Stimulated activated CD8-positive, alpha-beta memory T cell treated with anti-CD3 and anti-CD28 coated beads, Interleukin-15, amount 100 ng/mL, for 4 hours (primary cell): ENCODE measurements at places on chromosomes 2 and 18.
A peak's percentile ranks its signal among the peaks of the same experiment; 100 is the strongest.

DNA sequence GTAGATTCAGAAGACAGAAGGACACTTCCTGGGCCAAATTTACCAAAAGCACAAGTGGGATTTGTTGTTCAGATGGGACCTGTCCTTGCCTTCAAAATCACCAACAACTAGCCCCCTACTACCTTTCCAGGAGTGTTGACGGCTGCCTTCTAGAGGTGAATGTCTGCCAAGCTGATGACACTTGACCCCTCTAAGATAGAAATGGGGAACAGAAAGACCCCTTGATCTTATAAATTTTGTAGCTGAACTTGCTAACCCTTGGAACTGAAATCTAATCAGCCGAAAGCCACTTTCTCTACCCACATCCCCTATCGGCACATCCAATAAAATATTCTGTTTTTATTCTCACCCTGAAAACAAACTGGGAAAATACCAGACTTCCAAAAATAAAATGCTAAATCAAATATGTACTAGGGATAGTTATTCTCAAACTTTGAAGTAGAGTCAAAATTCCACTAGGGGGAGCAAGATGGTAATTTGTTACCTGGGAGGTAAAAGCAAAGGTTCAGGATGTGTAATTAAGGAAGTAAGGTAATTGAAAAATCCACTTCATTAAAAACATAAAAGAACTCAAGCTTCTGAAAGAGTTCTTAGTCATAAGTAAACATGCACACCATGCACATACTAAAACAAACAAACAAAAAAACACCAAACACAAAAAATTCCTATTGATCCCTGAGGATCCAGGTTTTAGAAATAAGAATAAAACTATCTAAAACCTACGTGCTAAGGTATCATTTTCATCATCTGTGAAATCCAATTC, 119.2 kb downstream of the ANKRD44 start:
- no peak for DNase-seq

- no peak for DNase-seq
Measured at GRCh38 chr2:170362313-170362870, 184.4 kb downstream of the MYO3B start.

DNA sequence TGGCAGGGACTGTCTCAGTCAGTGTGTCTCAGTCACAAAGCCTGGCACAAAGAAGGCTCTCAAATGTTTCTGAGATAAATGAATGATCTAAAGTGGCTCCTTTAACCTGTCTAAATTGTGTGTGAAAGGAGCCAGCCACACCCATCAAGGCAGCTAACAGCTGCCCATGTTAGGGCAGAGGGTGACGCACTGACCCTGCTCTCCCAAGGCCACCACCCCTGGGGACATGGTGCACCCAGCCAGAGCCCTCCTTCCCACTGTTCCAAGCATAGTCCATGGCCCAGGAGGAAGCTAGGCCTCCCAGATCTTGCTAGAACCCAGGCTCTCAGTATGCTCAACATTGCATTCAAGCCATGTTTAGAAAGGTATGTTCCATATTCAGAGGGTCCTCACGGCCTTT, 100.3 kb downstream of the KLHL29 start:
- no peak for DNase-seq

DNA sequence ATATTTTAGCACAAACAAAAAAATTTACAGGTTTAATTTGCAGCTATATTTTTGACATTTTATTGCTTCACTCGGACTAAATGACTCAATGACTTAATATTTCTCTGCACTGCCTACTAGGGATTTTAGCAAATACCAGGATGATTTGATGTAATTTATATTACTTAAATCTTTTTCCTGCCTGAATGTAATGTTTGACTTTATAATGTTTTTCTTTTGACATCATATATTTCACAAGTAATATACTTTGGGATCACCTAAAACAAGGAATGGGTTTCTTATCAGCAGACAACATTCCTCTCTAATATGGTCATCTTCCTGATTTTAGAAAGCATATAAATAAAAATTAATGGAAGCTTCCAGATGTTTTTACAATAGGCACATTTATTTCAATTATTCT, 253.2 kb upstream of the EPC2 start:
- DNase-seq, result no peak

DNA sequence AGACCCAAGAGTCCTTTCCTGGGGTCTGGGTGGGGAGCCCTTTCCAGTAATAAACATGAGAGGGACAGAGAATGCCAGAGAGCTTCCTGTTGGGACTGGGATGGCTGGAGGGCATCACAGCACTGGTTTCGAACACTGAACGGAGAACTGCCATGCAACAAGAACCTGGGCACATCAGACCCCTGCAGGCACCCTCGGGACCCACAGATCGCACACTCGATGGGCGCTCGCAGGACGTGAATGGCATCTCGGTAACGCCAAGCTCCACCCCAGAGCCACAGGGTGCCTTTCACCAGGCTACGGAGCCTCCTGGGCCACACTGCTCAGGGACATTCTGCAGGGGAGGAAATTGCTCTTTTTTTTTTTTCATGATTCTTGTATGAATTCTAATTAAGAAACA, 25.1 kb downstream of the SLC66A2 start:
- DNase-seq, result no peak

DNA sequence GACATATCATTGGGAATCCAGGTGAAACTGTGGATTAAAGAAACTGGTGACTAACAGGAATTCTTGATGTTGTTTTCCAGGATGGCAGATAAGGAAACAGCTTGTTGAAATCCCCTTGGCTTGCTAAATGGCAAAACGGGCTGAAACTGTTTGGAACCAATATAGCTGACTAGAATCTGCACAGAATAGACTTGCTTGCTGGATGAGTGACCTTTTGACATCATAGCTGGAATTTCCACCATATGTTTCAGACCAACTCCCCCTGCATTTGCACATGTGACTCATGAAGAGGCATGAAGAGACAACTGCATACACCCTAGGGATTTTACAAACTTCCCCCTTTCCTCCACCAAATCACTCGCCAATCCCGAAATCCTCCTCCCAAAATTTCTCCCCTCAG, 87.7 kb upstream of the LYPD1 start:
- no peak for DNase-seq

- no peak for DNase-seq
Measured at GRCh38 chr2:27407798-27408491, 1.4 kb downstream of the PPM1G start.

DNA sequence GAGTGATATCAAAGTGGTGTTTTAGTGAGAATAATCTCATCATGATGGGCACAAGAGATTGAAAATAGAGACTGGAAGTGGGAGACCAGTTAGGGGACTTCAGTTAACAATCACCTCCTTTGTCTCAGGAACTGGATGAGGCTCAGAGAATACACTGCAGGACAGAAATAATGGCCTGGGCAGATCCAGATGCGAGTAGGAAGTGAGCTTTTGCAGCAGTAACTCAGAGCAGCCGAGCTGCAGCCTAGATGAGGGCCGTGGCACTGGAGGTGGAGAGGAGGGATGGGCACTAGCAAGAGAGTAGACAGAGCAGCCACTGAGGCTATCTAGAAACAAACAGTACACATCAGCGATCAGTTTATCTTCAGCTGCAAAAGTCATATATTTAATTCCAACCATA, 48.6 kb downstream of the CYB5A start:
- no peak for DNase-seq

GRCh38 chr2:54909001-54909400, 141.2 kb downstream of the RTN4 start:
- DNase-seq, result no peak

DNA sequence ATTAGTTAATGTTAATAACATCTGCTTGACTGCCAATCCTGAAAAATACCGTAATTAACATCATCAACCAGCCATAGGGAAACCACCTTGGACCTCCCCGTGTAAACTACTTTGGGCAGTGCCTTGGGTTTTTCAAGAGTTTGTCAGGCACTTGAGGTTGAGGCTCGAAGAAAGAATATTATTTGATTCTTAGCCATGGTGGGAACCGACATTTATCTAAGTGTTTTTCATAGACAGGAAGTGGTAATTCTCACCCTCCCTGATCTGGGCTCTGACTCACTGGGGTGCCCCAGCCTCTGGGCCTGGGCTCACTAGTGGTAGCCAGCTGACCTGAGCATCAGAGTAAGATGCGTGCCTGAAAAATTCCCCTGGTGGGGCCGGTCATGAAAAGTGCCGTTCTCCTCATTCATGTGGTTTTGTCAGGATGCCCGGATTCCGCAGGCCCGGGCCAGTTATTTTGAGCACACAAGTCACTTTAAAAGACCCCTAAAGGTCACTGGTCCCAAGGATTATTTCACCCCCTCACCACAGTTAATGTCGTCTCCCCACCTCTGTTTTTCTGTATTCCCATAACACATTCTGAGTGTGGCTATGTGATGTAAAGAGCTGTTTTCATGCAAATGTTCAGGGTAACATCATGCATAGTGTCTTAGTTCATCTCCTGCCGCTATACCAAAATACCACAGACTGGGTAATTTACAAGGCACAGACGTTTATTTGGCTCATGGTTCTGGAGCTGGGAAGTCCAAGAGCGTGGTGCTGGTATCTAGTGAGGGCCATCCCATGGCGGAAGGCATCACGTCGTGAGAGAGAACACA, 21.6 kb upstream of the SPATA3 start:
- DNase-seq, result peak; percentile 66

DNA sequence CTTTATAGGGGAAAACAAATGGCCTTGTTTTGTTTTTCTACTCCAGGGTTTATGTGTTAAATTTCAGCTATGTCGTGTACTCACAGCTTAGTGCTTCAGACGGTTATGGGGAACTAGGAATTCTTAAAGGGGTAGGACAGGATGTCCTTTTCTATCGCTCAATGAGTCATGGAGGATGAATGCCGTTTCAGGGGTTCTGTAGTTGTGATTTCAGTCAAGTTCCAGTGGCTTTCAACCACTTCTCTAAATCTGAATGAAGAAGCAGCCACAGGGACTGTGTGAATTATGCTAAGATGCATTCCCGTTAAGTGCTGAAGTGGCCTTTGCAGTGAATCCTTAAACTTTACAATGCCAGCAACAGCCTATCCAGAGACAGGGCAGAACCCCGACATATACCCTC, 1231.7 kb upstream of the ZEB2 start:
- no peak for DNase-seq

DNA sequence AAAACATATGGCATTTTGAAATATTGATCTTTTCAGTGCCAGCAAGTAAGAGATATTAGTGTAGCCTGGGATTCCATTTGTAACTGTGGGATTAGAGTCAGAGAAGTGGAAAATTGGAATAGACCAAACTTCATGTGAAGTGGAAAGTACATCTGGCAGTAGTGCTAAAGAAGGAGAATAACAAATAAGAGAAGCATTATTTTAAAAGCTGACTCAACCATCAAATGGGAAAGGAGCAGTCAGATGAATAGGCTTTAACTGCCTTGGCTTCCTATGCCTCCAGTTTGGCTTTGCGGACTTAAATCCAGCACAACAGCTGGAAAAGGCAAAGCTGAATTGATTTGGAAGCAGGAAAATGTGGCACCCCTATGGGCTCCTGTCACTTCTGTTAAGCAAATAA, 623.1 kb downstream of the TSN start:
- no peak for DNase-seq

GRCh38 chr2:191049728-191050639, 36.0 kb upstream of the STAT1 start:
- DNase-seq, result no peak

DNA sequence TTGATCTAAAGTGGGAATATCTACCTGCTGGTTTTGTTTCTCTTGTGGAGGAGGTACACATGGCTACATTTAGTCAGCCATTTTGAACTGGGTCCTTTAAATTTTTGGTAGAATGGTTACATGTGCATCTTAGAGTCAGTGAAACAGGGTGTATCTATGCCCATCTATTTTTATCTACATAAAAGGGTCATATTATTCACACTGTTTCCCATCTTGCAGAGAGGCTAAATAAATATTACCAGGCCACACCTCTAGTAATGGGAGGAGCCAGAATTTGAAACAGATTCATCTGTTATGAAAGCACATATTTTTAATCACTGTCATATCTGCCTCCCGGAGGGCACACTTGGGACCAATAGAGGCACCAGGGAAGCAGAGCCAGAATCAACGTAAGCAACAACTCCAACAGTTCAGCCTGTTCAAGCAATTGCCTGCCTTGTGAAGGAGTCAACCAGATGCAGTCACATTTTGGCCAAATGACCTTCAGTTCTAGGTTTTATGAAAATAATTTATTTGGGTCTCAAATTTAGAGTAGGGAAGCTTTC, 376.8 kb downstream of the TSN start:
- no peak for DNase-seq
